Large intestine (tissue), 12 donors: ENCODE measurements at places on chromosomes 7 and 10. TPM values are rescaled to one million over a fixed set of nuclear protein-coding genes. Genes with fewer than 3 reads are reported as not detected.
A peak's percentile ranks its signal among the peaks of the same experiment; 100 is the strongest.

DNA sequence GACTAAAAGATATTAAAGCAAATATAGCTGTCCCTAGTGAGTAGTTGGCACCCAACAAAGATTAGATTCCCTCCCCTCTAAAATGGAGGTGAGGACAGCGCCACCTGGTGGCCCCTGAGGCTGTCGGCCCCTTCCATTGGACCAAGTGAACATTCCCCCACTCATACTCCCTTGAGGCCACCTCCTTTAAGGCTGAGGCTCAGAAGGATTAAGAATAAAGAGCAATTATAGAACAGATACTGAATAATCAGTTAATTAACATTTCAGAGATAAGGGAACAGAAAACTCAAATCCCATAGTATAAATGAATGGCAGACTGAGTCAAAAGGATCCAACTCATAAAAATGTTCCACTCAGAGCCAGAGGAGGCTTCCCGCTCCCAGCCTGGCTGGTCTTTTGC, 130.4 kb upstream of the GHITM start:
- DNase-seq, result no peak

DNA sequence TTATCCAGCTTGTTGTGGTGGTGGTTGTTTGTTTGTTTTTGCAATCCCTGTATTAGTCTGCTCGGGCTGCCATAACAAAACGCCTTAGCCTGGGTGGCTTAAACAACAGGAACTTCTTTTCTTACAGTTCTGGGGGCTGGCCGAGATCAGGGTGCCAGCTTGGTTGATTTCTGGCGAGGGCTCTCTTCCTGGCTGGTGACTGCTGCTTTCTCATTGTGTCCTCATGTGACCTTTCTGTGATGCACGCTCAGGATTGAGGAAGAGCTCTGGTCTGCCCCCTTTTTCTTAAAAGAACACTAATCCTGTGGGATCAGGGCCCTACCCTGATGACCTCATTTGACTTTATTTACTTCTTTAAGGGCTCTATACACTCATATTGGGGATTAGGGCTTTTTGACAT, 107.1 kb upstream of the NRP1 start:
- no peak for DNase-seq

DNA sequence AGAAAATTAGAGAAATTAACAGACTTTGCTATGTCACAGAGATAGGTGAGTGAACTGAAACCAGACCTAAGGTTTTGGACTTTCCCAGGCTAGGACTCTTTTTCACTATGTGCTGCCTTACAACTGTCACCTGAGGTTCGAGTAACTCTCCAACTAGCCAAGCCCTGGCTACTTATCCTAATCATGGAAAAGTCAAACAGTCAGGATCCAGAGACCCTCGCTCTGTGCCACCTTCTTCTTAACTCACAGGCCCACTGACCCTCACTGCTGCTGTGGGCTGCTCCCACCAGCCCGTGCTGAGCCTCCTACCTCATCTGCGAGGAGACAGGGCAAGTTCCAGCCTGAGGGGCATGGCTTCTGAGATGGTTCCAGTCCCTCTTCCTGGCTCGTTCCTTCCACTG, 211.4 kb upstream of the KLF14 start:
- DNase-seq, result no peak

DNA sequence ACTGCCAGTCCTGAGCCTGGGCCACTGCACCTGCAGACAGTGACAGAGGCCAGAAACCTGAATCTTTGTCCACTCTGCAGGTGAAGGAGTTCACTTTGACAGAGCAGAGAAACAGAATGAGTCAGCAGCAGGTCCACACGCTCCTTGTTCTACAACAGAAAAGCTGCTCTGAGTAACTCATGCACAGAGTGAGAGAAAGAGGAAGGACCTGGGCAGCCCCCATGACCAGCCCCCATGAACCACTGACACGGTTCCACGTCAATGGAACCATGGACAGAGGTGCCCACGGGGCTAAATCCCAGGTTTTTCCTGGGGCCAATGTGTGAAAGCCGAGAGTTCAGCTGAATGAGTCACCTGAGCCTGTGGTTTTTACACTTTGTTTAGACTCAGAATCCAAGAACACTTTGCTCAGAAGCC, 40.8 kb upstream of the CTBP2 start:
- no peak for DNase-seq

DNA sequence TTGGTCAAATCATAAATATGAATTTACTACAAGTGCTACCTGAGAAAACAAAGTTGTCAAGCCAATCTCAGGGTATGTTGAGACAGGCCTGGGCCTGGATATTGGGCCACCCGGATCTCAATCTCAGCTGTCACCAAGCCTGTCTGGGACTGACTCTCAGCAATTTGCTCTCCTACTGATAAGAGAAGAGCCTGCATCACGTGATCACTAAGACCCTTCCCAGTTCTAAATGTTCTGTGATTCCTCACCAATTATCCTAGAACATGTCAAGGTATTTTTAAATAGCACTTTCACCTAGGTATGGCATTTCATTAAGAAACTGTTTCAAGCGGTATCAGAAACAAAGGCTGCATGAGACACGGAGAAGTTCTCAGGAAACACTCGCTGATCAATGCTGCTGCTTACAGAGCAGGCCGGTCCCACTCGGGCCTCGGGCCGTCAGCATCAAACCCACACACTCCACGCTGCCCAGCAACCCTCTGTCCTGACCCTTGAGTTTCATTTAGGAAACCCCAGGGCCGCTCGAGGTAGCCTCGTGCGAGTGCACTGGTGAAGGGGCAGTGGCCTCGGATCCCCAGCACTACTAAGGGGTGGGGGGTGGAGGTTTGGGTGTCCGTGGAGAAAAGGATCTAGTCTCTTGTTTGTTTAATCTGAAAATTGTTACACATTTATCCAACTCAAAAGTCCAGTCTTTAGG, 4.1 kb downstream of the KLF6 start:
- no peak for DNase-seq

- no peak for DNase-seq
Measured at GRCh38 chr7:158135931-158136330, 451.7 kb downstream of the PTPRN2 start.

- no peak for DNase-seq
Measured at GRCh38 chr10:30705101-30705624, 75.6 kb upstream of the LYZL2 start.

DNA sequence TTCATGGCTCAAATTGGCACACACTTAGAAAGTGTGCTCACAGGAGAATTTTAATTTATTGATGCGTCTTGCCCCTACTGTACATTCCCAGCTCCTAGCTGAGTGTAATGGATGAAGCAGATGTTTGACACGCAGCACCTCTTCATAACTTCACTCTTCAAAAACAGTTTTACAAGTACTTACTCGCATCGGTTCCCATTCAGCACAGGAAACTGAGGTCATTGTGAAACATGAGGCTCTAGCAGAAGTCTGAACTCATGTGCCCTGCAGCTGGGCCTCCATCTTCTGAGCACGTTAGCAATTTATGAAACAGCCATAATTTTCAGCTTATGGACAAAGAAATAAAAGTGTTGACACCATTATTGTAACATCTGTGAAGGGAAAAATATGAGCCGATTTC, 558.9 kb upstream of the MGMT start:
- no peak for DNase-seq

DNA sequence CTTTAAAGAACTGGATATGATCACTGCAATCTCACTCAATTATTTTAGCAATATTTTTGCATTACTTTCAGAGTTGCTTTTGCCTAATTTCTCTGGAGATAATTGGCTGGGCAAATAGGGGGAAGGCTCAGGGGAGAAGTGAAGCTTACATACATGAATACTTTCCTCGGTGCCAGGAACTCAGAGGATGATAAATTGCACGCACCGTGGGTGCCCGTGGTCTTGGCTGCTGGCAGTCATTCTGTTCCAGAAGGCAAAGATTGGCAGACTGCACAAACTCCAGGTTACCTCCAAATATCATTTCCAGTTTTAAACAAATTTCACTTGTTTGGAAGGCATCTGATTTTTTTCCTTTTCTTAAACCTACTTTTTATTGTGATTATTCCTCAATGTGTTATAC, 197.8 kb upstream of the TMEM72 start:
- DNase-seq, result no peak

- DNase-seq, result no peak
Measured at GRCh38 chr10:90642136-90642535, 215.7 kb downstream of the HTR7 start.

DNA sequence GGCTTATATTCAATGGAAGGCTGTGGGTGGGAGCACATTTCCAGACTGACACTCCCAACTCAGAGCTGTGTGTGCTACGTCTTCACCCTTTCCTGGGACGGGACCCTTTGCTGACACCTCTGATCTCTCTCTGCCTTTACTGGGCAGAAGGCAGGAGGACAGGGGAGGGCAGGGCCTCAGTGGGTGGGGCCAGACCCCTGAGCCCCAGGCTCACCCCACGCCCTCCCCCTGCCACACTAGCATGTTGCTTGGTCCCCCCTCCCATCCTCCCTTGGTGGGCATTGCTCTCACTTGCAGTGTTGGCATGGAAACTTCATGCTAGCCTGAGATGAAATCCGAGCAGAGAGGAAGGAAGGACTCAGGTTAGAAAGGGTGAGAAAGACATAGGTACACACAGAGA, 18.4 kb downstream of the TMEM273 start:
- no peak for DNase-seq

- no peak for DNase-seq
Measured at GRCh38 chr7:65809259-65809981, 63.5 kb upstream of the VKORC1L1 start.

- DNase-seq, result no peak
Measured at GRCh38 chr10:76206797-76207352, 775.5 kb downstream of the LRMDA start.

DNA sequence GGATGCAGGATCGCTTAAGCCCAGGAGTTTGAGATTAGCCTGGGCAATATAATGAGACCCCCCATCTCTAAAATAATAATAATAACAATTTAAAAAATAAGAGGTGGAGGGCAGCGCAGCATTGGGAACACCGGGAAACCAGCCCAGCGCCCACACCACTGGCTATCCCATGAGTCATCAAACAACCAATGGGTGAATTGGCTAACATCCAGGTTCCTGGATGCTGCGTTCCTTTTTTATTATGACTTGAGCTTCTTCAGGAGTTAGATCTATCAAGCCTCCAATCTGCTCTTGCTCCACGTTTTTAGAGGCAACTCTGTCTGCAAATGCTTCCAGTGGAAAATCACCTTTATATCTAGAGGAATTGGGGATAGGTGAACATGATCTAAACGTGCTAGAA, 10.0 kb upstream of the LRRC4 start:
- DNase-seq, result no peak

- DNase-seq, result no peak
Measured at GRCh38 chr10:113450906-113451305, 101.9 kb upstream of the HABP2 start.

DNA sequence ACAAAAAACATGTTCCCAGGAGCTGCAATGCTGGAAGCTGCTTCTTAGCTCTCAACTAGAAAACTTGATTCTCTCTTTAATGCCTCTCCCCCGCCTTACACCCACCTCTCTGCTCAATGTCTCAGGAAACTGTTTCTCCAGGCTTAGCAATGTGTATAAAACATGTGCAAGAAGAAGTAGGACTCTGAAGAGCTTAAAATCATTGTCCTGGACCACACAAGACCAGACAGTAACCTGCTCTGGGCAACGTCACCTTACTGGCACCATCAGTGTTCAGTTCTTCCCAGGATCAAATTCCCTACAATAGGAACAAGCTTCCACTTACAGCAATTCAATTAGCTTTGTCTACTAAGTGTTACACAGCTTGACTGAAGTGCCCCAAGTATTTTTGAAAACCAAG, 104.9 kb downstream of the RAPGEF5 start:
- DNase-seq, result no peak

GRCh38 chr7:39375047-39375873, 190.9 kb upstream of the YAE1 start:
- peak; percentile 68 for DNase-seq

DNA sequence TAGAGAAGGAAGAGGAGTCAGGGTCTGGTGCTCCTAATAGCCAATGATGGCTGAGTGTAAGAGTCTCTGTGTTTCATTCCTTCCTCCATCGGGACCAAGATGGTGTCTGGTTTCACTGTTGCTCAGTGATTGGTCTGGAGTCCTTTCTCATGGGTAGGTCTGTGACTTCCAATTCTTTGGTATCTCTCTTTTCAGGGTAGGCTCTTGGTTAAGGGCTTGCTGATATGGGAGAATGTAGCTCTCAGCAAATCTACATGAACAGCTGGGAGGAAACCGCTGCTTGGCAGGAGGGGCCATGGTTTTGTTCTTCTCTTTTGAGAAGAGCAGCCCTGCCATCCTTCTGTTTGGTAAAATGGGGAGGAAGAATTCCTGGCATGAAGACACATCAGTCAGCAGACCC, 209.1 kb upstream of the PODXL start:
- no peak for DNase-seq

DNA sequence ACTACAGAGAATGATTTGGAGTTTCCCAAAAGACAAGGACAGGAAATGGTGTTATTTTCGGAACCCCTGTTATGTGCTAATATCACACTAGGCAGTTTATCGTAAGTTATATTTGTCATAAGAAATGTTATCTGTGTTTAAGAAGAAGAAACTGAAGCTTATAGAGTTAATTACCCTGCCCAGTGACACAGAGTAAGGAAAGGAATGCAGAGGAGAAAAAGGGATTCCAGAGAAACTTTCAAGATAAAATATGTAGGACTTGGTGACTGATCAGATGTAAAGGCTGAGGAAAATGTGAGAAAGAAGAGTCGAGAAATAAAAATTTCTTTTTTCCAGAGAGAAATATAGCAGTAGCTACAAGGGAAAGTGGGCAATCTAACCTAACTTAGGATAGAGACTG, 63.5 kb upstream of the ZNF746 start:
- DNase-seq, result no peak

- no peak for DNase-seq
Measured at GRCh38 chr7:159075563-159076238, 69.0 kb downstream of the VIPR2 start.

- no peak for DNase-seq
Measured at GRCh38 chr10:59047180-59047579, 129.3 kb upstream of the PHYHIPL start.

- DNase-seq, result no peak
Measured at GRCh38 chr10:22704471-22704911, 9.9 kb downstream of the PIP4K2A start.

DNA sequence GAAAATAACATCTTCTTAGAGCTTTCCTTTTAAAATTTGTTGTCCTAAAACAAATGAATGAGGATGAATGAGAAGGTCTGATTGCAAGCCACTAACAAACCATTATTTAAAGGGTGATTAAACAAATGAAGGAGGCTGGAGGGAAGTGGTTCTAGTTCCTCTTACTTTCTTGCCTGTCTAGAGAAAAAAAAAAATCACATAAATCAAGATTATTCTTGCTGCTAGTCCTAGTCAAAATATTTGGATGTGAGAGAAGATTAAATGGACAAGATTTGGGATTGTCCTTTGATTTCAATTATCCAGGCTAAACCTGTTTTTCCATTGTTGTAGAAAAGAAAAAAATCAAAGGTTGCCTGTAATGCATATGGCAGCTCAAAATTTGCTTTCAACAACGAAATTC, 3.3 kb downstream of the SKAP2 start:
- DNase-seq, result no peak

The VIM gene
- 706 TPM for polyA plus RNA-seq

The FFAR4 gene
- polyA plus RNA-seq, result 0.51 TPM

The GIMAP6 gene
- 10.7 TPM for polyA plus RNA-seq

The HMX3 gene
- 1.5 TPM for polyA plus RNA-seq

The CC2D2B gene
- 1.2 TPM for polyA plus RNA-seq

The CDHR3 gene
- 36.0 TPM for polyA plus RNA-seq

The SLC39A12 gene
- polyA plus RNA-seq, result 0.03 TPM

The CACNB2 gene
- 8.2 TPM for polyA plus RNA-seq

The GPR26 gene
- 0.16 TPM for polyA plus RNA-seq

The TWIST1 gene
- polyA plus RNA-seq, result 0.61 TPM

The SLC26A5 gene
- polyA plus RNA-seq, result 0.09 TPM

The SEM1 gene
- polyA plus RNA-seq, result 202 TPM

The ASZ1 gene
- not detected for polyA plus RNA-seq

The TMEM229A gene
- polyA plus RNA-seq, result 3.7 TPM
